ENCODE measurements at places on chromosomes 11 and 22.

GRCh38 chr22:50695421-50696250 is 23.0 kb downstream of the SHANK3 start:
- DNase-seq: no peak

DNA sequence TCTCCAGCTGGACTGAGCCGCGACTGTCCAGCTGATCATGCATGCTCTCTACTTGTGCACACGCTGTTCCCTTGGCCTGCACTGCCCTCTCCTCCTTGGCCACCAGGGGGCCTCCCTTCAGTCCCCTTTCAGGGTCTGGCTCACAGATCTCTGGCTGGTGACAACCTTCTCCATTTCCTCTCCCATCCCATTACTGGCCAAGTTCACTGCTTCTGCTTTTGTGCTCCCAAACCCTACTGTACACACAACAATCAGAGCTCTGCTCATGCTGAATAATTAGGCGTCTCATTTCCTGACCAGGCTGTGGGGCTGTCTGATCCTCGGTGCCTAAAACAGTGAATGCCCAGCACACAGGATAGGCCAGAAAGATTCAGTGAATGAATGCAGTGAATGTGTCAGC is 224.0 kb upstream of the NARS2 start:
- DNase-seq: no peak

DNA sequence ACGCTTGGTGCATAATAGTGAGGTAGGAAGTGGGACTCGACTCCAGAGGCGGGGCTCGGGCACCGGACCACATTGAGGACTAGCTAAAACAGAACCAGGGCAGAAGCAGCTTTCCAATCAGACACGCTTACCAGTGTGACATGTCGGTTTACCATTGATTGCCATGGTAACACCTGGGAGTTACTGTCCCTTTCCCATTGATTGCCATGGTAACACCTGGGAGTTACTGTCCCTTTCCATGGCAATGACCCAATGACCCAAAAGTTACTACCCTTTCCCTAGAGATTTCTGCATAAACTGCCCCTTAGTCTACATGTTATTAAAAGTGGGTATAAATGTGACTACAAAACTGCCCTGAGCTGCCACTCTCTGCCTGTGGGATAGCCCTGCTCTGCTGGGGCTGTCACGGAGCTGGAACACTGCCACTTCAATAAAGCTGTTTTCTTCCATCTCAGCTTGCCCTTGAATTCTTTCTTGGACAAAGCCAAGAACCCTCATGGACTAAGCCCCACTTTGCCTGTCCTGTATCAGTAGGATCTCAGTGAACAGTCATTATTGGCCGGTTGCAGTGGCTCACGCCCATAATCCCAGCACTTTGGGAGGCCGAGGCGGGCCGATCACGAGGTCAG is 77.4 kb upstream of the CRYBB3 start:
- DNase-seq: no peak

- no peak for DNase-seq
Measured at GRCh38 chr11:116931206-116931953, 94.0 kb upstream of the APOA1 start.

GRCh38 chr22:38766076-38766777 is 10.4 kb upstream of the SUN2 start:
- no peak for DNase-seq

GRCh38 chr22:35376728-35377472 is 4.0 kb upstream of the HMOX1 start:
- no peak for DNase-seq

DNA sequence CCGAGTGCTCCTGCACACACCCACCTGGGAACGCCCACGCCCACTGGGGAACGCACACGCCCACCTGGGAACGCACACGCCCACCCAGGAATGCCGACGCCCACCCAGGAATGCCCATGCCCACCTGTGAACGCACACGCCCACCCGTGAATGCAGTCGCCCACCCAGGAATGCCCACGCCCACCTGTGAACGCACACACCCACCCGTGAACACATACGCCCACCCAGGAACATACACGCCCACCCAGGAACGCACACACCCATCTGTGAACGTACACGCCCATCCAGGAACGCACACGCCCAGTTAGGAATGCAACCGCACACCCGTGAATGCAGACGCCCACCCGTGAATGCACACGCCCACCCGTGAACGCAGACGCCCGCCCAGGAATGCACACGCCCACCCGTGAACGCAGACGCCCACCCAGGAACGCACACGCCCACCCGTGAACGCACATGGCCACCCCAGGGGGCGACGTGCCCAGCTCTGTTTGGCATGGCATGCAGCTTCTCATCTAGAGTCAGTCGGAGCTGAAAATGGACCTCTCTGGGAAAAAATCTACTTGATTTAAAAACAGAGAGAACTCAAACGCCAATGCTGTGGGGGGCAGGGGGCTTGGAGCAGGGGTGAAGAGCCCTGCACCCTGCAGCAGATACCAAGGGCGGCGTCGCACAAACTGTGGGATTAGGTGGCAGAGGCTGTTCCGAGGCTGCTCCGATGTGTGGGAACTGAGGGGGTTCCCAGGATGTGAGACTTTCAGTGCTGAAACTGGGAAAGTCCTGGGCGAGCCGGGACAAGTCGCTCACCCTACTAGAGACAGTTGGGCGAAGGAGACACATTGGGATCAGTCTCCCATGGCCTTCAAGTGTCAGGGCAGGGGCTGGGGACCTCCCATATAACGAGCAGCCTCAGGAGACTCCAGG is 83.3 kb downstream of the MYEOV start:
- DNase-seq: no peak

- no peak for DNase-seq
Measured at GRCh38 chr22:38954414-38955043, 2.9 kb upstream of the APOBEC3A start.

DNA sequence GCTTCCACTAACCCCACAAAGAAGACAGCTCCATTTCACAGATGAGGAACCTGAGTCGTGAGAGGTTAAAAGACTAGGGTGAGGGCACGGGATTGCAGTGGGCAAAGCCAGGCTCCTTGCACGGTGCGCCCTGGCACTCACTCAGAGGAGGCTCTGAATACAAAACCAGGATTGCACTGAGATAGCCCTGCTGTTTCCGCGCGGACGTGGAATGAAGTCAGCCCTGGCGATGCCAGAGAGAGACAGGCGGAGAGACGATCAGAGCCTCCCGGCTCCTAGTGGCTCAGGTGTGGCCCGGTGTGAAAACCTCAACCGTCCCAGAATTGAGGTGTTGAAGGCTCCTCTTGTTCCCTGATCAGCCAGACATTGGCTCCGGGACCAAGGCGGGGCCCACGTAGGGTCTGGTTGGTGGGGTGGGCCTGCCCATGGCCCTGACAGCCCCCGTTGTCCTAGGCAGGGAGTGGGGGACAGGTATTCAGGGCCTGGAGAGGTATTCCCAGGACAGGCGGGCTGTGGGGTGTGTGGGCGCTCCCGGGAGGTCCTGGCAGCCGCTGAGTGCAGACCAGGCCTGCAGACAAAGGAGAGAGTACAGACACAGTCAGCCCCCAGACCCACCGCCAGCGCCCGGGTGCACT is 43.1 kb upstream of the LINC01488 start:
- DNase-seq: no peak

- DNase-seq: no peak
Measured at GRCh38 chr11:119474682-119475596, 52.0 kb upstream of the THY1 start.

- no peak for DNase-seq
Measured at GRCh38 chr22:38758276-38758945, 2.6 kb upstream of the SUN2 start.

- peak; percentile 19 for DNase-seq
Measured at GRCh38 chr11:70135625-70136059, 57.5 kb downstream of the ANO1 start.

DNA sequence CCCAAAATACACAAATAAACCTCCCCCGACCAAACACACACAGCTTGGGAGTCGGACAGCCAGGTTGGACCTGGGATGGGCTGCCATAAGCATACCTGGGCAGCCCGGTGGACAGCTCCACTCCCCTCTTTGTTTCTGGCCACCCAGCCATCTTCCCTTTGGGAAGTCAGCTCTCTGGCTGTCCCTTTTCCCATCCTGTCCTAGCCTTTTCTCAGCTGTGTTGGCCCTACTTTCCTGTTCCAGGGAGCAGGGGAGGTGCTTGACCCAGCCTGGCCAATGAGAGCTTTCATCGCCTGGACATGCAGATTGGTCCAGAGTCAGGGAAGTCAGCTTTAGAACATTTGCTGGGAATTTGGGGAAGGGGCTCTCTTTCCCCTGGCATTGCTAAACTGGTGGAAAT is 68.7 kb upstream of the NECTIN1 start:
- DNase-seq: no peak

DNA sequence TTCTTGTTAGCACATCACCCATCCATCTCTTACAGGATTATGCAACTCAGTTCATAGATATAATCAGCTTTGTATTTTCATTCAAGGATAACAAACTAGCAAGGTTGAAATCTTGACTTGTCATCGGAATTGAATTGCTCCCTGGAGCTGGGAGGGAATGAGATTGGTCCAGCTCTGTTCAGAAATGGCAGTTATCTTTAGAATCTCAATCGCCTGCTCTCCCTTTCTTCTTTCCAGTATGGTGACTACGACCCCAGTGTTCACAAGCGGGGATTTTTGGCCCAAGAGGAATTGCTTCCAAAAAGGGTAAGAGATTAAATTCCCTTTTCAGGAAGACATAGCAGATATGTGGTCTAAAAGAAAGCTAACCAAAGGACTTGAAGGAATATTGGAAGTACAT is 51.0 kb downstream of the NF2 start:
- DNase-seq: no peak

DNA sequence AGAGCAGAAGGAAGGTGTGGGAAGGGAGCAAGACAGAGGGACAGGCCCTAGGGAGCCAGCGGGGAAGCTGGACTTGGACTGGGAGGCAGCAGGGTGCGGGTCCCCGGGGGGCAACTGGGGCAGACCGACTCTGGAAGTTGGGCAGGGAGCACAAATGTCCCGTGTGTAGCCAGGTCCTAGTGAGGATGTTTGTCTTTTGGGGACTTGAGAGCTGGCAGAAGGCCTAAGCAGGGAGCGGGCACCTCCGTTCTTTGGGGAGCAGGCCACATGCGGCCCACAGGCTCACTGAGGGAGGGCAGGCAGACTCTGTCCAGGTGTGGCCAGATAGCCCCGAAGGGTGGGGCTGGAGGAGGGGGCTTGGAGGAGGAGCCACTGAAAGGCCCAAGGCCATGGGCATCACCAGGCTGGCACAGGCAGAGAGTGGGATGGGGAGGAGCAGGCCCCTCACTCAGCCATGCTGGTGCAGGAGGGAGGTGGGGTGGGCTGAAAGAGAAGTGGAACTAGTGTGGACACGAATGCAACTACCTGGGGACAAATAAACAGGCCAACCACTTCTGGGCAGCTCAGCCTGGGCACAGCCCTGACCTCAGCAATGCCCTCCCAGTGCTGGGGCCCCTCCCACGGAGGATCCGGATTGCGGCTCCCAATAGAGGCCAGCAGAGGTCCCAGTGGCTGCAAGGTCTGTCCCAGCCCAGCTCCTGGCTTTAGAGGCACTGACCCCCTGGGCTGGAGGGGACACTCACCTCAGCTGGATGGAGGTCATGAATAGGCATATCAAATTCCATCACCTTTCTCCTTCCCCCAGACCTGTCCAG is 1.3 kb upstream of the SCARF2 start:
- DNase-seq: no peak

DNA sequence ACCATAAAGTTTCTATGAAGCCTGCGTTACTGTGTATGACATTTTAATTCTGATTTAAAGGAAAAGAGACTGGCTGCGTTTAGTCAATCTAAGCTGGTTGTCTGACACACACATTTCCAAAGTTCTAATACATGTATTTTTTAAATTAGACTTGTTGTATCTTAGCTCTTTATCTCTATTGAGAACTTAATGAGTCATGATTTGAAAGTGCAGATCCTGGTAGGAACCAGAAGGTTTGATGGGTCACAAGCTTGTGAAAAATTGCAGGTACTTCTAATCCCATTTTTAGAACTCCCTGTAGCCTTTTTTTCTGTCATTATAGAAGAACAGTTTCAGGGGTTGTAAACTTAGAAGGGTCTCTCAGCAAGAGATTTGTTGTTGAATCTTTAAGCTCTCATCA is 210.3 kb downstream of the DDX10 start:
- DNase-seq: no peak

DNA sequence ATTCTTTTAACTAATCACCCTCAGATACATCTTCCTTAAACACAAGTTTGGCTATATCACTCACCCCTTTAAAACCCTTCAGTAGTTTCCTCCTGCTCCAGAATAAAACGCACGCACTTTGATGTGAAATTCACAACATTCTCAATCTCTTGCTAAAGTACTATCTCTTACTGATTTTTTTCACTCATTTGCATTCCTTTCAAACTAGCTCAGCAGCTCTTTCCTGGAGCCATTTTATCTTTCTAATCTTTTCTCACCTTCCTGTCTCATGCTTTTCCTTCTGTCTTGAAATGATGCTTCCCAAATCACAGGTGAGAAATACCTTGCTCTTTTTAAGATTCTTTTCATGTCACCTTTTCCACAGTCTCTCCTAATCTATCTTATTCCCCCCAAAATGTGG is 1074.4 kb downstream of the DLG2 start:
- DNase-seq: no peak

DNA sequence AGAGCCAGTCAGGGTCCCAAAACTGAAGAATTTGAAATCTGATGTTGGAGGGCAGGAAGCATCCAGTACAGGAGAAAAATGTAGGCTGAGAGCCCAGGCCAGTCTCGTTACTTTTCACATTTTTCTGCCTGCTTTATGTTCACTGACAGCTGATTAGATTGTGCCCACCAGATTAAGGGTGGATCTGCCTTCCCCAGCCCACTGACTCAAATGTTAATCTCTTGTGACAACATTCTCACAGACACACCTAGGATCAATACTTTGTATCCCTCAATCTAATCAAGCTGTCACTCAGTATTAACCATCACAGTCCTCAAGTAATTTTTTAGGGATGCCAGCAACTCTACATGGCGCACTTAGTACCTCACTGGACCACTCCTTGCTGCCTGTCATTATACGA is 1345.3 kb downstream of the FAM181B start:
- no peak for DNase-seq

DNA sequence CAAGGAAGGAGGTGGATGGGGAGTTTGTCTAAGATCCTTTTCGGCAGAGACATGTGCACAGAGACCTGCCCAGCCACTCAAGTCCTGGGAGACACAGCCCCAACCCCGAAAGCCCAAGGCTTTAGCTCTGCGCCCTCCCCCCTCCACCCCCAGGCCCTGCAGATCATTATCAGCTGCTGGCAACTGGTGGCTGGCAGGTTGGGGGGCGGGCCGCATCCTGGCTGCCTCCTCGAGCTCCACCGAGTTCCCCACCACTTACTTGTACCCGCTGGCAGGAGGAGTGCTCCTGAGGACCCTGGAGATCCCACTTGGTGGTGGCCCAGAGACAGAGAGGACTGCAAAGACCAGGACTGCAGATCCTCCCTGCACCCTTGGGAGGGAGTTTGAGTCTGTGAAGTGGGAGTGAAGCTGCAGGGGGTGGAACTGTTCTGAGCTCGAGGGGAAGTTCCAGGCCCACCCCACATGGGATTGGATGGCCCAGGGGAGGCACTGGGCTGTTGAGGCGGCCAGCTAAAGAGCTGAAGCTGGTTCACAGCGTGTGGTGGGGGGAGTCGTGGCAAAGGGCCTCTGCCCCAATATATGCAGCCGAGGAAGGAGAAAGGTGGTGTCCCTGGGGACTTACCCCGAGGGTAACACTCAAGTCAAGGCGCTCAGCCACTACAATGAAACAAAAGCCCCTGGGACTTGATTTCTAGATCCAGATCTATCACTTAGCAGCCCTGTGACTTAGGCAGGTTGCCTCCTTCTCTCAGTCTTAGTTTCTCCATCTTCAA is 19.9 kb upstream of the CCDC86 start:
- no peak for DNase-seq

Data from NCI-H187 (cell line).